ENCODE measurements at places on chromosomes 5 and 9.

DNA sequence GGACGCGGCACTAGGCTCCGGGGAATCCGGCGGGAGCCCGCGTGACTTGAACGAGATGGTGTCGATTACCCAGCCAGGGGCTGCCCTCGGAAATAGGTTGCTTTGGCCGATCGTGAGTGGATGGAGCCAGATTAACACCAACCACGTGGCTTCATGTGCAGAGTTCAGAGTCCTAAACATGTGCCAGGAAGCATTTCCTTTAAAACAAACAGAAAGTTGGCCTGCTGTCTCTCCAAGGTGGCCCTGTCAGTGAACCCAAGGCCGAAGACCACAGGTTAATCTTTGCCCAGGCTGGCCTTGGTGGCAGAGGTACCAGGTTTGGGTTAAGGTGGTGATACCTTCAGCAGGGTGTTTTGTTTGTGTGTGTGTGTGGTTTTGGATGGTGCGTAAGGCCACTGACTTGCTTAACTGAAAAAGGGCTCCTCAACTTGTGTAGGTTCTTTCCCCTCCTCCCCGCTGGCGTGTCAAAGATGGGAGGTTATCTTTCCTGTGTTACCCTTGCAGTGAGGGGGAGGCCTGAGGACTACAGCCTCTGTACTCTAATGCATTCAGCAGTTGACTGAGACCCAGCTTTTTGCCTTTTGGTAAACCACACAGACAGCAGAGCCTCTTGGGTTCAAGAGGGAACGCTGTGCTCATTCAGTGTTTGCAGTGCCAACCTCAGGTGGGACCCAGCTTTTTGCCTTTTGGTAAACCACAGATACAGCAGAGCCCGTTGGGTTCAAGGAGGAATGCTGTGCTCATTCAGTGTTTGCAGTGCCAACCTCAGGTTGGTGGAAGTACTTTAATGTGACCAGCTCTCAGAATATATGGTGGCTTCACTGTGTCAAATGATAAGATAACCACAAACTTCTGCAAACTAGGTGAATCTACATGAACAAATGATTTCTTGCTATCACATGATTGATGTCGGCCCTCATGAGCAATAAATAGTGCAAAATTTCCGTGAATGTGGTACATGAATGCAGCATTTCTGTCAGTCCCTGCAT is 1.4 kb downstream of the IQGAP2 start:
- peak; percentile 43 for DNase-seq

- DNase-seq = peak; percentile 67
These were observed 75.5 kb downstream of the SEMA4D start for GRCh38 chr9:89422151-89422975.

- no peak for DNase-seq
These were observed 459.5 kb upstream of the PTGER4 start for GRCh38 chr5:40220260-40220659.

- DNase-seq = no peak
These were observed 42.0 kb downstream of the ERMP1 start for GRCh38 chr9:5790923-5791322.

DNA sequence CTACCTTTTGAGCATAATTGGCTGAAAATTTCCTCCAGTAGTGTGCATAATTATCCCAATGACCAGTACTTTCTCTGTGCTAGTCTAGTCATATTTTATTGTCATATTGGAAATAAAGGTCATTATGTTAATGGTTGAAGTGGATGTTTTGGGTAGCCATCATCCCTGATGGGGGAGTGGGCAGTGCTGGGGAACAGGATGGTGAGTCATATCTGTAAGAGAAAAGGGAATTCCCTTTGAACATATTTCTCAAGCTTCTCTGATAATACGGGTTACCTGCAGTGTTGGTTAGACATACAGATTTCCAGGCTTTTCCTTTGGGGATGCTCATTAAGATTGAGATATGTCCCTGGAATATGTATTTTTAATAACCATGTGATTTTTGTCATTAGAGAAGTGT is 33.3 kb upstream of the SPATA31D4 start:
- DNase-seq = no peak

- no peak for DNase-seq
These were observed 15.3 kb downstream of the PLPP7 start for GRCh38 chr9:131304676-131305355.

DNA sequence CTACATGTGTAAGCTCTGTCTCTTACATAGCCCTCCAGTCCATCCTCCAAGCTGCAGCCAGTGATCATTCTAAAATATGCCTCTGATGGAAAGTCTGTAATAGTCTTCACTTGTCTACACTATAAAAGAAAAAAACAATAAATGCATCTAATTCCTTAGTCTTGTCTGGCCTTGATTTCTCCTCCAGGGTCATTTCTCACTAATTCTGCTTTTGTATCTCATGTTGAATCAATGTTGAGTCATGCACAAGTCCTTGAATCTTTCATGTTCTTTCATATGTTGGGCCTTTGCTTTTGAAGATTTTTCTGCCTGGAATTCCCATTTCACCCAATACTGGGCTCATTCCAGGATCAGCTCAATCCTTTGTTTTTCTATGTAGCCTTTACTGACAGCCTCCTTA is 121.1 kb upstream of the TRIM32 start:
- no peak for DNase-seq

DNA sequence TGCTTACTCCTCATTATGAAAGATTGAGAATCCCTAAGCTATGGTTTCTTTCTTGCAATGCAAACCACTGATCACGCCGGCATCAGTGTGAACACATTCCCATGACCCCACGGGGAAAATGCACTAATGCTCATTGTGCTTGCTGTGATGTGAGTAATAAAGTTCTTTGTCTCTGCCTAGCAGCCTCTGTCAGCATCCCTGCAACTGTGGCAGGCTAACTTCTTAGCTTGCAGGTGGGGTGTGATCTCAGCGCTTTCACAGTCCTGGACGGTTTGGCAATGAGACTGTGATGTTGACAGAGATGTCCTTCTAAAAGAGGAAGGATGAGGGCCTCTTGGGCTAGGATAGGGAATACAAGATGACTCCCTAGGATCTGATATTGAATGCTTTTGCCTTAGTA is 1218.7 kb downstream of the EFNA5 start:
- no peak for DNase-seq

DNA sequence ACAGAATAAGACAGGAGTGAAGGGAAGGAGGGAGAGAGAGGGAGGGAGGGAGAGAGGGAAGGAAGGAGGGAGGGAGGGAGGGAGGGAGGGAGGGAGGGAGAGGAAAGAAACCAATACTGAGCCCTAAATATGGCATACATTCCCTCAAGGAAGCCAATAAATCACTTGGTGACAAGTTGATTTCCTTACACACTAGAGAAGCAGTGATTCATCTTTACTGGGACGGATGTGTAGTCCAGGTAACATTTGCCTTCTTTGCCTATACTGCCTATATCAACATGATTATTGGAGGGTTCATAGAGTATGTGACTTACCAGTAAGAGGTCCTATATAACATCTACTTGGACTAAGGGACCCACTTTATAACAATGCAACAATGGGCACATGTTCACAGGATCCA is 83.2 kb downstream of the TRIM36 start:
- no peak for DNase-seq

DNA sequence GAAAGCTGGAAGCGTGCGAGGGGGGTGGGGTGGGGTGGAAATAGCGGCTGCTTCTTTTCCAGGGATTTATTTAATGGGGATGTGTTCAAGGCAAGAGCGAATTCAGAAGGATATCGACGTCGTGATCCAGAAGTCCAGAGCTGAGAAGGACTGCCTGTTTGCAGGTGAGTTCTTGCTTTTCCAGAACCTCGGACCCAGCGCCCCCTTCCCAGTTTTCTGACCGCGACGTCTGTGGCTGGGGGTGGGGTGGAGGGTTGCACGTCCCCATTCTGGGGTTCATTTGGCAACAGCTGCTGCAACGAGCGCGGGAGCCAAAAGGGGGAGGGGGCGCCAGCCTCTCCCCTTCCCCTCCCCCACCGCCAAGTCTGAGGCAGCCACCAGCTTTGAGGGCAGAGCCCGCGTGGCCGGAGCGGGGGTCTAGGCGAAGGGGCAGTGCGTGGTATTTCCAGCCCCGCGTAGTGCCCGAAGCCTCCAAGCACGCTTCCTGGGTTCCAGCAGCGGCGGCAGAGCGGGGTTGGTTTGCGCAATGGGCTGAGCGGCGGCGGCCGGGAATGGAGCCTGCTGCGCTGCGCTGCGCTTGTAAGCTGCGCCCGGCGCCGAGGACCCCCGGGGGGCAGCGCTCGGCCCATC is 701 bp downstream of the PARP8 start:
- DNase-seq = peak; percentile 84

- no peak for DNase-seq
These were observed 153.0 kb upstream of the COL5A1 start for GRCh38 chr9:134488331-134489280.

- no peak for DNase-seq
These were observed 158.0 kb upstream of the FREM1 start for GRCh38 chr9:15068261-15068660.

DNA sequence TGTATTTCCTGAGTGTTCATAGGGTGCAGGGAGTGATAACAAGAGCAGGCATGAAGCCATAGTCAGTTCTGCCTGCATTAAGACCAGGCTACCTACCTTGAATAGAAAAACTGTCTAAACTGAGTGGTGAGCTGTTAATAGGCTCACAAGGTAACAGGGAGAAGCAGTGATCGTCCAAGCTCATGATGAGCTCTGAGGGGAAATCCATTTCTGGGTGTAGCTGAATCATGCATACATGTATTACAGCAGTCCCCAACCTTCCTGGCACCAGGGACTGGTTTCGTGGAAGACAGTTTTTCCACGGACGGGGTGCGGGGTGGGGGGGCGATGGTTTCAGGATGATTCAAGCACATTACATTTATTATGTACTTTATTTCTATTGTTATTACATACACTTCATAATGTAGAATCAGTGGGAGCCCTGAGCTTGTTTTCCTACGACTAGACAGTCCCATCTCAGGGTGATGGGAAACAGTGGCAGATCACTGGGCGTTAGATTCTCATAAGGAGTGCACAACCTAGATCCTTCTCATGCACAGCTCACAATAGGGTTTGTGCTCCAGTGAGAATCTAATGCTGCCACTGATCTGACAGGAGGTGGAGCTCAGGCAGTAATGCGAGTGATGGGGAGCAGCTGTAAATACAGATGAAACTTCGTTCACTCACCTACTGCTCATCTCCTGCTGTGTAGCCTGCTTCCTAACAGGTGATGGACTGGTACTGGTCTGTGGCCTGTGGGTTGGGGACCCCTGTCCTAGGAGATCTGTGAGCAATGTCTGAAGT is 100.0 kb upstream of the IL6ST start:
- no peak for DNase-seq

Data from bone marrow (tissue), 2 donors.